Stimulated activated CD4-positive, alpha-beta T cell treated with anti-CD3 and anti-CD28 coated beads, Interleukin-2, amount 100 ng/mL, for 48 hours (primary cell): ENCODE measurements at places on chromosomes 12 and 14.

DNA sequence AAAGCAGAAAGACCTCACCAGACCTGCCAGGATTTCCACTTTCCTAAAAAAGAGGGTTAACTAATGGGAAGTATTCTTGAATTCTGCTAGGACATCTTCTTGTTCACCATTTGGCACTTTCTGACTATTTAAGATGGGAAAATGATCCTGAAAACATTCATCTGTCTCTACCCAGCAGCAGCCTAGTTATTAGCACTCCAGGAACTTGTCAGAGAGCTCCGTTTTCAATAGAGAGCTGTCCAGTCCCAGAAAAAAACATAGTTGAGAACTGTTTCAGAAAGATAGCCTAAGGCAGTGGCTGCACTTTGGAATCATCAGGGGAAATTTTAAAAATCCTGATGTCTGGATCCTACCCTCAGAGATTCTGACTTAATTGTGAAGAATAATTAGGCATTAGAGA lies 22.1 kb upstream of the CEP83 start:
- DNase-seq: no peak

- no peak for DNase-seq
These were observed 836.6 kb upstream of the TMEM132C start for GRCh38 chr12:127430401-127430800.

- DNase-seq: no peak
These were observed 22.4 kb downstream of the PROX2 start for GRCh38 chr14:74853581-74853980.

DNA sequence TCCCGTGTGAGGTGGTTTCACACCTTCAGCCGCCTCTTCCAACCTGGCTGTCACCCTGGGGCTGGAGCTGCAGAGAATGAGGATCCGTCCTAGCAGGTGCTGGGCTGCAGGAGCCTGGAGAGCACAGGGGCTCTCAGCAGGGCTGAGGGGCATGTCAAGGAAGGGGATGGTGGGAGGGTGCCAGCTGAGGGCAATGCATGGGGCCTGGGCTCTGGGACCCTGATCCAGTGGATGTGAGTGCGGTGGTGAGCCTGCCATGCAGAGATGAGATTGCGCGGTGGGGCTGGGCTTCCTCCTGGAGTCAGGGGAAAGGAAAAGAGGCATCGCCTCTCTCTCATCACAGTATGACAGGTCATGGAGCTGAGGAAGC lies 31.5 kb downstream of the ANAPC7 start:
- DNase-seq: no peak

DNA sequence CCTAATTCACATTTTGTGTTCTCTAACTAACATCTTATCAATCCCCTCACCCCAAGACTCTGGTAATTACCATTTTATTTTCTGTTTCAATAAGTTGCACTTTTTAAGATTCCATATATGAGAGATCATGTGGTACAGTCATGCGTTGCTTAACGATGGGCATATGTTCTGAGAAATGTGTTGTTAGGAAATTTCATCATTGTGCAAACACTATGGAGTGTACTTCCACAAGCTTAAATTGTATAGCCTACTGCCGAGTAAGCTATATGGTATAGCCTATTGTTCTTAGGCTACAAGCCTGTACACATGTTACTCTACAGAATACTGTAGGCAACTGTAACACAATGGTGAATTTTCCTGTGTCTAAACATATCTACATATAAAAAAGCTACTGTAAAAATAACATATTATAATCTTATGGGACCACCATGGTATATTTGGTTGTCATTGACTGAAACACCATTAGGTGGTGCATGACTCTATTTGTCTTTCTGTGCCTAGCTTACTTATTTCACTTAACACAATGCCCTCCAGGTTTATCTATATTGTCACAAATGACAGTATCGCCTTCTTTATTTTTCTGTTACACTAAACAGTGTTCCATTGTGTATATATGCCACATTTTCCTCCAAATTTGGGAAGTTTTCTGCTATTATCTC lies 473.4 kb upstream of the LMO3 start:
- DNase-seq: no peak

GRCh38 chr12:52537101-52537500 lies 15.8 kb downstream of the KRT71 start:
- DNase-seq: no peak

DNA sequence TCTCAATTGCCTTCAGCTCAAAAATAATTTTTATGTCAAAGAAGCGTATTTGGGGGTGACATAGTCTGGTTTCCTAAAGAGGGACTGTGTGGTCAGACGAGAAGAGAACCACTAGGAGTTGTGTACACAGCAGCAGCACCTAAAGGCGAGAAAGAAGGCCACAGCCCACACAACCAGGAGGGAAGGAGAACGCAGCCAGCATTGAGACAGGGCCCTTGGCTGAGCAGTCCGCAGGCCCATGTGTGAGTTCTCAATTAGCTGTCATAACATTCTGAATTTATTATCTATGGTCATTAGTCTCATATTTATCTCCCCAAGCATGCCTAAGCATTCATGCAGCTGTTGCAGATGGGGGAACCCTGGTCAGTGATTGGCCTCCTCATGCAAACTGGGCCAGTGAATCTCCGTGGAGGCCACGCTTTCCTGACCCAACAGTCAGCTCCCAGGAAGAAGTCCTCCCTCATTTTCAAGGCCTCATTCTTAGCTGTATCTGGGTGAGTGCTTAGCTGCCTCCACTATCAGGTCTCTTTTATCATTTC lies 81.2 kb upstream of the ATF7IP start:
- DNase-seq: no peak

DNA sequence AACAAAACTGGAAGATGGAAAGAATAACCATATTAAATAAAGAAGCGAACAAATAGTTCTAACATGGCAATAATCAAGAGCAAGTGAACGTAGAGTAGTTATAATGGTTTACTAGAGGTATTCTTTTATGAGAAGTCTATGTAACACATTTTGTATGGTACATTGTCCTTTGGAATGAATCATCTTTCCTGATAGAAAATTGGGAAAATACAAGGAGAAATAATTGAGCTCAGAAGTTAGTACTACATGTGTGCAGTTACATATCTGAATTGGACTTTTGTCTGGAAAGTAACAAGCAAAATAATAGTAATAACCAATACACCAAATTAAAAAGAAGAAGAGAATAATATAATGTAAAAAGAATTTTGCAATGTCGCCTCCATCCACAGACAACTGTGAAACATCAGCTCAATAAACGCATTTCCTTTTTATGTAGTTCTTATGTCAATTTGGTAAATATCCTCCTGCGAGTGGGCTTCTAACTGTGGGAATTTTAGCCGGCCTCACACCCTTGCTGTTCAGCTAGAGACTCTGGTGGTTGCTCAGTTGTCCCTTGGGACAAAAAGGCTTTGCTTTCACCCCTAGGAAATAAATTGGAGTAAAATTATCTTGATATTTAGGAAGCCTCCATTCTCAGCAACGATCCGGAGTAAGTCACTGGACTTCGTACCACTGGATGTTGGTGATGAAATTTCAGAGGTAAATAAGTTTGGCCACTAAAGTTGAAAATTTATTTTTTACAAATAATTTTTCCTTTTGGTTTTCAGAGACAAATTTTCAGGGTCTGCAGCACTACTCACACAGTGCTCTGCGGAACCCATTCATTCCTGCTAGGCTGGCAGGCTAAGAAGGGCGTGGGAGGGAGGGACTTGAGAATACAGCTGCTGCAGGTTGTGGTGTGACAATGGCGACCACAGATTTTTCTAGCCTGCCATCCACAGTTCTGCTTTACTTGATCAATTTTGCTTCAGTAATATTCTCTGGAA lies 1.1 kb upstream of the TUBA1A start:
- no peak for DNase-seq

DNA sequence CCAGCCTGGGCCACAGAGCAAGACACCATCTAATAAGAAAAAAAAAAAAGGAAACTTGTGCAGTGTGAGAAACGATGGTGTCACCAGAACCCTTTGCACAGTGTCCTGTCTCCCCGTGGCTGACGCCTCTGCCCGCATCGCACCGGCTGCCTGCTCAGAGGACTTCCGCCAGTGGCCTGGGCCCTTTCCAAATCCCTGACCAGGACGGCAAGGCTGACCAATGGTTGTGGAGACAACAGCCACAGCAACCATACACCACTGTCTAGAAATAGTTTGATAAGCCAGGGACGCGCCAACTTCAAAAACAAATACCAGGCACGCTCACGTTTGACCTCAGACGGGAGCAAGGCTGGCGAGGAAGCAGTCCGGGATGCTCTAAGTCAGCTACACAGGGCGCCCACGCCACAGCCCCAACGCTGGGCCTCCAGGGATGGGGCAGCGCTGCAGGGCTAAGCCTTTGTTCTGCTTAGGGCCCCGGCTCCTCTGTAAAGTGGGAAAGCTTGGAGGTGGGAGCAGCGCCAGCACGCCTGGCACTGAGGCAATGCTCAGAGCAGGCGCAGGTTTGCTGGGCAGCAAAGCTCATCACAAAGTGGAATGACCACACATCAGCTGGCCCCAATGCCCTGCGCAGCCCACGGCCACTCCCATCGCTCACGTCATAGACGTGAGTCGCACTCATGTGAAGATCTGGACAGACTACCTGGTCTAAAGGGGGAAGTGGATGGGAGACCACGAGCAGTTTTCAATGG lies 12.5 kb downstream of the PGAM5 start:
- no peak for DNase-seq

GRCh38 chr12:20274008-20274407 lies 94.3 kb upstream of the PDE3A start:
- no peak for DNase-seq
